ENCODE measurements at places on chromosomes 5 and 9. TPM values are rescaled to one million over a fixed set of nuclear protein-coding genes. Genes with fewer than 3 reads are reported as not detected.
A peak's percentile ranks its signal among the peaks of the same experiment; 100 is the strongest.

DNA sequence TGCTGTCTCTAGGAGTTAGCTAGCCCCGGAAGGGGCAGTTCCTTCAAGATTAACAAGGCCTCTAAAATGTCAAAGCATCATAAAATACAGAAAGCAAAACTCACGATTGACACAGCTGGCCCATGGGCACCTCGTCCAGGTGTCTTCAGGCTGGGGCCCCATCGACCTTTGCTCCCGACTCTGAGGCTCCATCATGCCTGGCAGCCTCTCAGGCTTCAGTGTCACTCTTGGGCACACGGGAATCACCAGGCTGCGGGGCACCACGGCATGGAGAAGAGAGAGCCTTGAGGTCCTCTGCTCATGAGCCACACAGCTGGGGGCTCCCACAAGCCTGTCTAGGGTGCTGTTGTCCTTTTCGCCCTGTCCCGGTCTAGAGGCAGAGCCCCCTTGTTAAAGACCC, 161.2 kb downstream of the GAPVD1 start:
- no peak overlapping the region for H3K4me3 ChIP-seq
- H3K27me3 ChIP-seq: peaks cover 3% of the 10 kb centered on the region
- no peak overlapping the region for H3K27ac ChIP-seq
- no peaks in the 10 kb centered on the region for H3K4me1 ChIP-seq

DNA sequence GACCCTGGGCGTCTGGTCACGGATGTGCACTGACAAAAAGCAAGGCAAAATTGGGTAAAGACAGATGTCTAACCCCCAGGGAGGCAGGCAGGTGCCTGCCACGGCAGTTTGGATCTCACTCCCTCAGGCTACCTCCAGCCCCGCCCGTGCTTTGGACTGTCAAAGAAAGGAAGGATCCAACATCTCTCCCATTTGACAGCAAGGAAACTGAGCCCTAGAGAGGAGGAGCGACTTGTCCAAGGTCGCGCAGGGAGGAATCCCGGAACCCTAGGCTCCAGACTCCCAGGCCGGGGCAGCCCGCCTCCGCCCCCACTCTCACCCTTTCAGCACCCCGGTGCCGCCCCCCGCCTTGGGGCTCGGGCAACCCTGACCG, 376 bp downstream of the GOLGA1 start:
- H3K4me3 ChIP-seq: peak overlapping the region; percentile 84
- peak overlapping the region; percentile 97 for H3K27ac ChIP-seq
- H3K36me3 ChIP-seq: peaks cover 29% of the 10 kb centered on the region
- no peak for DNase-seq
- H3K27me3 ChIP-seq: no peaks in the 10 kb centered on the region

DNA sequence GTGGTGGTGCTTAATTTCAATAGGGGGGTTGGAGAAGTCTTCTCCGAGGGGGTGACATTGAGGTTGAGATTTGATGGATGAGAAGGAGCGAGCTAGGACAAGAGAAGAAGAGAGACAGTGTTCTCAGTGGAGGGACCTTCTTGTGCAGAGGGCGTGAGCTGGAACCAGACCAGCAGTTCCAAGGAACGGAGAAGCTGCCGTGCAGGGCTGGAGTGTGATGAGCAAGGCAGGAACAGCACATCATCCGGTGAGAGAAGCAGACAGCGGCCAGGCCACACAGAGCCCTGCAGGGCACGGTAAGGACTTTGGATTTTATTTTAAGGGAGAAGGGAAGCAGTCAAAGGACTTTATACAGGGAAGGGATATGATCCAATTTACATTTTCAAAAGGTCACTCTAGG, 206.9 kb downstream of the MELK start:
- peaks cover 30% of the 10 kb centered on the region for H3K27me3 ChIP-seq
- no peaks in the 10 kb centered on the region for H3K36me3 ChIP-seq
- no peak for DNase-seq
- H3K4me1 ChIP-seq: no peaks in the 10 kb centered on the region

DNA sequence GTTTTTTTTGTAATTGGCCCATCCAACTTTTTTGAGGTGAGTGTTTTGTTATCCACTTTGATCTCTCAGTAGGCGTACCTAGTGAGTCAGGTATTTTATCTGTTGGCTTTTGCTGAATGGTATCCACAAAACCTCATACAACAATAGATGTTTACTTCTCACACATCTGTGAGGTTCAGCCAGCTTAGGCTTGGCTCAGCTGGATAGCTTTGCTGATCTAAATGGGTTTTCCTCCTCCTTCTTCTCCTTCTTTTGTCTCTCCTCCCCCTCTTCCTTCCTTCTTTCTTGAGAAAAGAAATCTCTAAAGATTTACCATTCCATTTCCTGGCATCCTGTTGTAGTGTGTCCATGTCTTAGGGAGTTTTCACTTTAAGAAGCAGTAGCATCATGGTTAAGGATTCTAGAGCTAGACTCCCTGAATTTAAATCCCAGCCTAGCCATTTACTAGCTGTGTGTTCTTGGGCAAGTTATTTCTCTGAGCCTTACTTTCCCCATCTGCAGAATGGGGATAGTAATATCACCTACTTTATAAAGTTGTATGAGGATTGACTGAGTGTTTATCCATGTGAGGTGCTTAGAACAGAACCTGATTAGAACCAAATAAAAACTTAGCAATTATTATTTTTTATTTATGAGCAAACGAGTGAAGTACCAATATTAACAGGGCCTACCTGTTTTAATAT, 126.3 kb downstream of the ARHGAP26 start:
- no peak for DNase-seq
- H3K36me3 ChIP-seq: peaks cover 27% of the 10 kb centered on the region
- no peaks in the 10 kb centered on the region for H3K27me3 ChIP-seq
- H3K4me3 ChIP-seq: no peak overlapping the region

GRCh38 chr5:150305095-150305494, 2.4 kb upstream of the ARSI start:
- peaks cover 23% of the 10 kb centered on the region for H3K4me1 ChIP-seq
- no peak for DNase-seq
- no peaks in the 10 kb centered on the region for H3K36me3 ChIP-seq
- H3K4me3 ChIP-seq: no peak overlapping the region
- peak overlapping the region; percentile 65 for H3K27ac ChIP-seq

- H3K4me1 ChIP-seq: no peaks in the 10 kb centered on the region
- no peak overlapping the region for H3K27ac ChIP-seq
- no peak for DNase-seq
- H3K36me3 ChIP-seq: peaks cover 62% of the 10 kb centered on the region
- no peaks in the 10 kb centered on the region for H3K27me3 ChIP-seq
- H3K4me3 ChIP-seq: no peak overlapping the region
These were observed 19.1 kb downstream of the TDRD7 start for GRCh38 chr9:97431044-97431441.

DNA sequence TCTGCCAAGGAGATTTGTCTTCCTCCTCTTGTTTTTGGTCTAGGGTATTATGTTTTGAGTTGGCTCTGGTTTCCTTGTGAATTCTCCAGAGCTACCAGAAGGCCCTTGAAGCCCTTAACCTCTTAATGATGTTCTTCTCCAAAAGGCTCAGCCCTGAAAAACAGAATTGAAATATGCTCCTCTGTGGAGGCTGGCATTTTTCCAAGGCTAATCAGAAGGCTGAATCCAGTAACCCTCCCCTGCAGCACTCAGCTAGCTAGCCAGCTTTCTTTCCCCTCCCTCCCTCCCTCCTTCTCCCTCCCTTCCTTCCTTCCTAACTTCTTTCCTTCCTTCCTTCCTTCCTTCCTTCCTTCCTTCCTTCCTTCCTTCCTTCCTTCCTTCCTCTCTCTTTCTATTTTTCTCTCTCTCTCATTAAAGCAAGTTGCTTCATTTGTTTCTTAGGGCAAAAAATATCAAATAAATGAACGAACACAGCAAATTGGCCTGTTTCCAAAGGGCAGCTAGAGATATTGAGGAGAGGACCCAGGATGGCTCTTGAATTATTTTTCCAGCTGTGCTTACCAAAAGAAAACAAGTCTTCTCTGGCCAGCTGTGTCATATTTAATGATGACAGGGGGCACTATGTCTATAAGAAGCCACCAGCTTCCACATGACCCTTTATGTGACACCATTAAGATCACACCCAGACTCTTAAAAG, 38.7 kb downstream of the JAKMIP2 start:
- no peak for DNase-seq
- H3K4me1 ChIP-seq: no peaks in the 10 kb centered on the region
- no peak overlapping the region for H3K4me3 ChIP-seq

DNA sequence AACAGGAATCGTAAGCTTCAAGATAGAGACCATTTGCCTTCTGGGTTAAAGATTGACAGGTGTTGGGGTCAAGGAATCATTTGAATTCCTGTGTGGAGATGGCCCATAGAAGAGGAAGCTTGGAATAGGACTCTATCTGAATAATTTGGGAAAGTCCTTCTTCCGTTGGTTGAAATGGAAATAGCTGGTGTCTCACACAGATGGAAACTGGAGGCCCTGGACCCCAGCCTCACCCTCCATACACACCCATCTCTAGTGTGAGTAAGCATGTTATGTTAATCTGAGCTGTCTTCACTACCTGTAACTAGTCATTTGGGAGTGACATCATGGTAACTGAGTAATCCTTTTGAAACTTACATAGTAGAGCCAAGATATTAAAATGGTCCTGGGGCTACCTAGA, 184.4 kb downstream of the CD180 start:
- H3K27ac ChIP-seq: no peak overlapping the region
- no peak overlapping the region for H3K4me3 ChIP-seq
- no peaks in the 10 kb centered on the region for H3K36me3 ChIP-seq
- no peak for DNase-seq
- H3K4me1 ChIP-seq: peaks cover 76% of the 10 kb centered on the region

GRCh38 chr9:13429301-13430190, 150.1 kb upstream of the MPDZ start:
- H3K27me3 ChIP-seq: no peaks in the 10 kb centered on the region
- no peak overlapping the region for H3K4me3 ChIP-seq
- H3K4me1 ChIP-seq: no peaks in the 10 kb centered on the region
- H3K27ac ChIP-seq: no peak overlapping the region
- no peaks in the 10 kb centered on the region for H3K36me3 ChIP-seq

DNA sequence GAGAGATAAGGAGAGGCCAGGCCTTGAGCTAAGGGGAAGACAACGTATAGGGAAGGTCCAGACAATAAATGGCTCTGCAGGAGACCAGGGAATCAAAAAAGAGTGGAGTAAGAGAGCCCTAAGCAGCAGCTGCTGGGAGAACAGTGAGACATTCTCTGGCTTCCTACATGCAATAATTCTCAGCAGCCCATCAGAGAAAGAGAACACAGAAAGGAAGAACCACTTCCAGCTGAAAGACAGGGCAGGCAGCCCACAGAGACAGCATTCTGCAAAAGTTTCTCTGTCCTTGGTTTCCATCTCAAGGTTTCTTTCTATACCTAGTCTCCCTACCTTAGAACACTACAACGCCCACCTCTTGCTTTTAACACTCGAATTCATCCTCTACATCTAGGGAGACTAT, 189.9 kb downstream of the DEPDC1B start:
- no peak overlapping the region for H3K4me3 ChIP-seq
- H3K27me3 ChIP-seq: no peaks in the 10 kb centered on the region
- DNase-seq: no peak
- no peak overlapping the region for H3K27ac ChIP-seq
- no peaks in the 10 kb centered on the region for H3K36me3 ChIP-seq
- H3K4me1 ChIP-seq: no peaks in the 10 kb centered on the region

GRCh38 chr9:123651273-123651672, 278.7 kb downstream of the DENND1A start:
- no peaks in the 10 kb centered on the region for H3K27me3 ChIP-seq
- H3K4me3 ChIP-seq: no peak overlapping the region
- H3K36me3 ChIP-seq: no peaks in the 10 kb centered on the region
- DNase-seq: no peak

GRCh38 chr9:114290561-114290986, 32.3 kb upstream of the ORM1 start:
- no peak overlapping the region for H3K27ac ChIP-seq
- H3K4me3 ChIP-seq: no peak overlapping the region
- no peaks in the 10 kb centered on the region for H3K4me1 ChIP-seq
- H3K36me3 ChIP-seq: peaks cover 6% of the 10 kb centered on the region
- peak; percentile 32 for DNase-seq

GRCh38 chr9:84271531-84271900, 69.0 kb downstream of the SLC28A3 start:
- peaks cover 7% of the 10 kb centered on the region for H3K27me3 ChIP-seq
- H3K4me3 ChIP-seq: peak overlapping the region; percentile 9
- no peaks in the 10 kb centered on the region for H3K4me1 ChIP-seq
- no peaks in the 10 kb centered on the region for H3K36me3 ChIP-seq
- no peak overlapping the region for H3K27ac ChIP-seq

- H3K4me1 ChIP-seq: no peaks in the 10 kb centered on the region
- no peaks in the 10 kb centered on the region for H3K27me3 ChIP-seq
- DNase-seq: no peak
- no peak overlapping the region for H3K27ac ChIP-seq
- H3K4me3 ChIP-seq: no peak overlapping the region
These were observed 191.9 kb upstream of the PUM3 start for GRCh38 chr9:3035579-3036332.

DNA sequence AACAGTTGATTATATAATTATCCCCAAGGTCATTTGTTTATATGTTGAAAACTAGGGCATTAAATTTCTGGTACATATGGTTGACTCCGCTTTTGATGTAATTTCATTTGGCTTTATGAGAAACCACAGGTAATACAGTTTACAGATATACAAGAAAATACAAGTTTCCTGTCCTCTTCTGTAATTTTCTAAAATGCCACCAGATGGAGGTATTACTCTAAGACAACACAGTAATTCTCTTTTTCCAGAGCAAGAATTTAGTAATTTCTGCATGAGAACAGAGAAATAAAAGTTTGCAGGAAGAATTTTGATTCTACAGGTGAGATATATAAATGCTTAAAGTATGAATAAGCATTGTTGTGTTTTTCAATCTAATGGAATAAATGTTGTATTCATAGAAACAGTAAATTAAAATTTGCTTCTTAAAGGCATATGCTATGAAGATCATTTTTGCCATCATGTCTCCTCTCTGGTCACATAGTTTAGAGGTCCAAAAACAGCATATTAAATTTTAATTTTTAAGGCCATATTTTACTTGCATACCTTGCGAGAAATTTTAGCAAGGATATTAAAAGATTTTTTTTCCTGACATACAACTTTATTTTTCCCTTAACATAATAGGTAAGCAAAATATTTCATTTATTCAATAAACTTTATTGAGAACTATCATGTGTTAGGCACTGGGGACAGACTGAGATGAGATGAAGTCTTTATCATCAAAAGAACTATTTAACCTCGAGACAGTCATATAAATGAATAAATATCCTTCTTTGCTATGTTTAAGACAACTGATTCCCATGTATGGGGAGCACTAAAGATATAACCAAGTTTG, 22.7 kb downstream of the CHD1 start:
- no peak for DNase-seq
- H3K27ac ChIP-seq: no peak overlapping the region
- H3K4me1 ChIP-seq: peaks cover 5% of the 10 kb centered on the region

LCN10 gene
- total RNA-seq: 2.5 TPM

SLC36A2 gene
- total RNA-seq: not detected

GLDC gene
- total RNA-seq: 0.77 TPM

ZFP2 gene
- 2.0 TPM for total RNA-seq

NUTM2F gene
- not detected for total RNA-seq

ERCC8 gene
- total RNA-seq: 10.3 TPM

ARHGAP26 gene
- 42.1 TPM for total RNA-seq

SCAMP1 gene
- total RNA-seq: 42.8 TPM

HTR4 gene
- total RNA-seq: not detected

PPP3R2 gene
- total RNA-seq: not detected
